Stimulated activated CD4-positive, alpha-beta T cell treated with anti-CD3 and anti-CD28 coated beads, Interleukin-15, amount 100 ng/mL, for 1 hour (primary cell): ENCODE measurements at places on chromosomes 13 and 19.

DNA sequence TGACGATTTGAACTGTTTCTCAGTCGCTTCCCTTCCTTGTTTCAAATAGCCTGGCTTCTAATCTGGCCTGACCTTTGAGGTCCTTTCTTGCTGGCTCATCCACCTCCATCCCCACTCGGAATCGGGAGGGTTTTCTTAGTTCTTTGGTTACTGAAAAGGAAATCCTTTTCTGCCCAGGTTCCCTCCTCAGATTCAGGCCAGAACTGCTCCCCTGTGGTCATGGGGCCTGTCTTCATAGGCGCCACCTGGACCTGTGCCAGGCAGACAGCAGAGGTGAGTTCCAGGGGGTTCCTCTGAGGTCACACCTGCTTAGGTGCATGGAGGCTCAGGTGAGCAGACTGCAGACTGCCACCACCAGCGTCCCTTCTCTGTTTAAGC is 62.4 kb downstream of the AKAP11 start:
- DNase-seq = no peak

- DNase-seq = no peak
Observed at GRCh38 chr13:19153782-19154450, 27.7 kb downstream of the TUBA3C start.

- DNase-seq = no peak
Observed at GRCh38 chr19:35048911-35049411, 7.4 kb downstream of the HPN start.

DNA sequence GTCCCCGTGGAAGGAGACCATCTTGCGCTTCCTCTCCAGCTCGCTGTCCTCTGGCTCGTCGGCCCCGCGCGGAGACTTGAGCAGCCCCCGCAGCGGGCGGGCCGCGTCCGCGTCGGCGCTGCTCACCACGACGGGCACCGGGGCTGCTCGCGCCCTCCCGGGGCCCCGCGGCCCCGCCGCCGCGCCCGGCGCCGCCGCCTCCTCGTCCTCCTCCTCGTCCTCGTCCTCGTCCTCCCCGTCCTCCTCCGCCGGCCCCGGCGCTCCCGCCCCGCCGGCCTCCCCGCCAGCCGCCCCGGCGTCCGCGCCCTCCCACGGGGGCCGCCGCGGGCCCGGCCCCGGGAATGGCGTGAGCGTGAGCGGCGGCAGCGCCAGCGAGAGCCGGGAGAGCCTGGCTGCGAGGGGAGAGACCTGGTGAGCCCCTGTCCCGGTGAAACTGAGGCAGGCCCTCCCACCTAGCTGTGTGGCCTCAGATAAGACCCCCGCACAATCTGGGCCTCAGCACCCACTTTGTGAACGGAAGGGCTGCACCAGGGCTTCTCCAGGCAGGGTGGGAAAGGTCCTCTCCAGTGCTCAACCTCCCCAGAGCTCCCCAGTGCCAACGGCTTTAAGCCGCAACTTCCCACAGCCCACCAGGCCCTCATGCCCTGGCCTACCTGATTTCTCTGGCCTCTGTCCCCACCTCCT is 17.8 kb downstream of the LMTK3 start:
- no peak for DNase-seq
